ENCODE measurements at places on chromosomes 11 and 22.

DNA sequence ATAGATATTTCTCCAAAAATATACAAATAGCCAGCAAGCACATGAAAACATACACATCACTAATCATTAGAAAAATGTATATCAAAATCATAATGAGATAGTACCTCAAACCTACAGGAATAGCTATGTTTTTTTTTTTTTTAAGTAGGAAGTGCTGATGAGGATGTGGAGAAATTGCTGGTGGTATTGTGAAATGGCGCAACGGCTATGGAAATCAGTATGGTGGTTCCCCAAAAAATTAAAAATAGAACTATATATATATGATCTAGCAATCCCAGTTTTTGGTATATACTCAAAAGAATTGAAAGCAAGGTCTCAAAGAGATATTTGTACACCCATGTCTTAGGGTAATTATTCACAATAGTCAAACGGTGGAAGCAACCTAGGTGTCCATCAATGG, 46.0 kb upstream of the HIPK3 start:
- no peak for DNase-seq

GRCh38 chr11:124759266-124760204, 2.6 kb downstream of the ESAM start:
- DNase-seq, result no peak

- no peak for DNase-seq
Observed at GRCh38 chr22:39268645-39269044, 23.9 kb upstream of the PDGFB start.

- DNase-seq, result no peak
Observed at GRCh38 chr22:33537059-33537458, 383.2 kb downstream of the LARGE1 start.

DNA sequence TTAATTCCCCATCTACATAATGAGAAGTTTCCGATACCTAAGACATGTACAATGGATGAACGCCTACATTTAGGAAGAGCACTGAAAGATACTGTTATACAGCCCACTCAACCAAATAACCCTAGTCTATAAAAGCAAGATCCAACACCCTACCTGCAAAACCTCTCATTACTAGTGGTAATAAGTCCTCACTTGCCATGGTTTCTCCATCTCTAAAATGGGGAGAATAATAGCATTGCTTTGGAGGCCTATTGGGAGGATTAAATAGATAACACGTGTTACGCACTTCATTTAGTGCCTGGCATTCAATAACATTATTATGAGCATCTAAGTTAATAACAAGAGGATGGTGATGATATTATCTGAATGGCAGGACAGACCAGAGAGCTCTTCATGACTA, 16.9 kb downstream of the LGR4 start:
- DNase-seq, result no peak

- no peak for DNase-seq
Observed at GRCh38 chr11:82989628-82990404, 81.9 kb downstream of the RAB30 start.

GRCh38 chr22:25069758-25070481, 117.4 kb downstream of the KIAA1671 start:
- no peak for DNase-seq

DNA sequence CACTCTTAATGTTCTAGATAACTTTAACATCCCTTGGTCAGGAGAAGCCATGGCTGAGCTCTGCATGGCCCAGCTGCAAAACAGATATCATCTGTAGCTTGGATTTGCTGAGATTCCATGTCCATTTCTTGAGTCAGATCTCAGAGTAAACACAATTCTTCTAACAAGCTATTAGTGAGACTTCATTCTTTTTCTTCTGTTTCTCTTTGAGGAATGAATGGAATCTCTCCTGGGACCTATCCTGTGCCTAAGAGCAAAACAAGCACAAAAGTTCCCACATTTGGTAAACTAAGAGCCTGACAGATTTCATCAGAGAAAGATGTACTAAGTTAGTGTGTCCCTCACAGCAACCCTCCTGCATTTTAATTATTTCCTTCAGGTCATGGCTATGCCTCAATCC, 142.8 kb downstream of the MAML2 start:
- no peak for DNase-seq

DNA sequence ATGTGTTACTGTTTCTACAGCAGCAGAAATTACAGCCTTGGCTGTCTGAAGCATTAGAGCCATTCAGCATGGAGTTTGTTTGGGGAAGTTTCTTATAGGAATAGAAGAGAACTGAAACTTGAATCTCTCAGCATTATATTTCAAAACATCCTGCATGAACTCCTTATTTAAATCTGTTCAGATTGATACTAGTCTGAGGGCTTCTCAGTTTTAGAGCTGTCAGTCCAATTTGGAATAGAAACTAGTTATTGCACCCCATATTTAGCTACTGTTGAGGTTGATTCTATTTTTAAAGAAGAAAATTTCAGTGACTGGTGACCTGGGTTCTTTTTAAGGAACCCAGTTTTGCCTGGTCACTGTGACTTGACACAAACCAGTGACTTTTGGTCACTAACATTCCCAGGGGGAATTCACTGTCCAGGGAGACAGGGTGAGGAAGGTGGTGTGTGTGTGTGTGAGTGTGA, 126.0 kb upstream of the TTC12 start:
- DNase-seq, result no peak

DNA sequence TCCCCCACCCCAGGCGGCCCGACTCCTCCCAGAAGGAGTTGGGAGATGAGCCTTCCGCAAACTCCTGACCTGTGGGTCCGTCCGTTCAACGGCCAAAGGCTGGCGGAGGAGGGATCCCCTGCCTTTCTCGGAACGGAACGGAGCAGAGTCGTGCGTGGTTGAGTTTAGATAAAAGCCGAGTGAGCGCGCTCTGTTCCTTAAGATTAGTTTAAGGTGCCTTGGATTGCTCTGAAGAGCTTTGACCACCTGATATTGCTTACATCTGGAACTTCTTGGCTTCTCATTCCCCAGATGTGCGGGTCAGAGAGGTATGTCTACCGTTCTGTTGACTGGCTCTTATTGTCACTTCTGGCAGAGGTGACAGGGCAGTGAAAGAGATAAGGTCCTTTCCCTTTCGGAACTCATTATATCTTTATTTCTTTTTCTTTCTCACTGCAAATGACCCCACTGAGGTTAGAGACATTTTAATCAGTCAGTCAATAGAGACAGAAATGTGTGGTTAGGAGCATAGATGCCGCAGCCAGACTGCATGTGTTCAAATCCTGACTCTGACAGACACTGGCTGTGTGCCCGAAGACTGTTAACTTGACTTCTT, at the start of gene TRIM6:
TRIM6 (plus strand) TSS at position 31 of the 595 bp plus-strand sequence; CDS start at position 292, 261 bp downstream.
- no peak for DNase-seq

- no peak for DNase-seq
Observed at GRCh38 chr11:12723421-12724300, 49.4 kb downstream of the TEAD1 start.

DNA sequence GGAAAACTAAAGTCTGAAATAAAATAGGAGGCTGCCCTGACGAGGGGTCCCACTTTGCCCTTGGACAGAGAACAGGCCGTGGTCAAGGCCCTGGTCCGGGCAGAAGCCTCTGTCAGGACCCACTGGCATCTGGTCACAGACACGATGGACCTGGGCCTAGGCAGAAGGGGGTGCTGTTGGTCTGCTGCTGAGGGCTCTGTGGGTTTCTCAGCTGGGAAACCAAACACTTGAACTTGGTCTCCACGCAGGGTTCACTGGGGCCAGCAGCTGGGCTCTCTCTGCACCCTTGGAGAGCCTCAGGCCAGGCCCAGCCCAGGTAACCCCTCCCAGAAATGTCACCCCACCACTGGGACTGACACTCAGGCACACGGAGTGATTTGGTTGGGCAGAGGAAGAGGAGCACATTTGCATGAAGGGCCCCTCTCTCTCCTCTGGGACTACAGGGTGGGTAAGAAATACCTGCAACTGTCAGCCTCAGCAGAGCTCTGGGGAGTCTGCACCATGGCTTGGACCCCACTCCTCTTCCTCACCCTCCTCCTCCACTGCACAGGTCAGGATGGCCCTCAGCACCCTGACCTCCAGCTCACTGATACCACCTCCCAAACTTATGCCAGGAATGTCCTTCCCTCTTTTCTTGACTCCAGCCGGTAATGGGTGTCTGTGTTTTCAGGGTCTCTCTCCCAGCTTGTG, 48.1 kb upstream of the TOP3B start:
- DNase-seq, result no peak

DNA sequence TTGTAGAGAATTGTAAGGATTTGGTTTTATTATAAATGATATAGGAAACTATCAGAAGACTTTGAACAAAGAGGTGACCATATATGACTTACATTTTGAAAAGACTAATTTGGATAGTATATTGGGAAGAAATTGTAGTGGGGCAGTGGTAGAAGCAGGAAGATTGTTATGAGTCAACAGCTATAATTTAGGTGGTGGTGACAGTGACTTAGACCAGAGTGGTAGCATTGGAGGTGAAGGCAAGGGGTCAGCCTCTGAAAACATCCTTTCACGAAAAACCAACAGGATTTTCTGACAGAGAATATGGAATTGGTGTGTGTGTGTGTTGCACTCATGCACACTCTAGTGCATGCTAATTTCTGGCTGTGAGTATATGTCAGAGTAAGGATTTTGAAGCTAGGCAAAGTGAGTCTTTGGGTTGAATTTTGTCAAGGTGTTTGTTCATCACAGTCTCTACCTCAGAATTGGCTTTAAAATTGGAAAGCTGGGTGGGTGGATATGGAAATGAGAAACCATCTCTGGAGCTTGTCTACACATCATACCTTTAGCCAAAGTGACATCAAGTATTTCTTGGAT, 8.2 kb upstream of the HBE1 start:
- no peak for DNase-seq

- no peak for DNase-seq
Observed at GRCh38 chr11:47408598-47409439, 429 bp downstream of the SLC39A13 start.

GRCh38 chr11:115272925-115273324, 231.3 kb downstream of the CADM1 start:
- DNase-seq, result no peak

- no peak for DNase-seq
Observed at GRCh38 chr11:17738151-17738973, 3.8 kb downstream of the KCNC1 start.

DNA sequence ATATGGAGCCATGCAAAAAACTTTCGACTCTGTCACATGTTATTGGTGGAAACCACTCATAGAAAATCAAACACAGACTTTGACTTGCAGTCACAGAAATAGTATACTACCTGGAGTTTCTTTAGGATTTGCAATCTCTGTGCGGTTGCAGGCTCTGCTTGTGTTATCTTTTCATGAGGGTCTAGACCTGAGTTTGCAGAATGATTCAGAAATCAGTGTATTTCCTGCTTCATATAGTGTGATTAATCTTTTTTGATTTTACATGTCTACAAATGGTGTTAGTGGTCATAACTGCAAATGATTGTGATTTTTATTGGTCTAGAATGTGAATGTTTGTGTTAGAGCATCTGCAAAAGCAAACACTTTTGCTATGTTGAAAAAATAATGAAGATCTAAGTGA, 690.2 kb downstream of the NTM start:
- no peak for DNase-seq

- no peak for DNase-seq
Observed at GRCh38 chr11:85951049-85951405, 95.8 kb downstream of the CCDC83 start.

DNA sequence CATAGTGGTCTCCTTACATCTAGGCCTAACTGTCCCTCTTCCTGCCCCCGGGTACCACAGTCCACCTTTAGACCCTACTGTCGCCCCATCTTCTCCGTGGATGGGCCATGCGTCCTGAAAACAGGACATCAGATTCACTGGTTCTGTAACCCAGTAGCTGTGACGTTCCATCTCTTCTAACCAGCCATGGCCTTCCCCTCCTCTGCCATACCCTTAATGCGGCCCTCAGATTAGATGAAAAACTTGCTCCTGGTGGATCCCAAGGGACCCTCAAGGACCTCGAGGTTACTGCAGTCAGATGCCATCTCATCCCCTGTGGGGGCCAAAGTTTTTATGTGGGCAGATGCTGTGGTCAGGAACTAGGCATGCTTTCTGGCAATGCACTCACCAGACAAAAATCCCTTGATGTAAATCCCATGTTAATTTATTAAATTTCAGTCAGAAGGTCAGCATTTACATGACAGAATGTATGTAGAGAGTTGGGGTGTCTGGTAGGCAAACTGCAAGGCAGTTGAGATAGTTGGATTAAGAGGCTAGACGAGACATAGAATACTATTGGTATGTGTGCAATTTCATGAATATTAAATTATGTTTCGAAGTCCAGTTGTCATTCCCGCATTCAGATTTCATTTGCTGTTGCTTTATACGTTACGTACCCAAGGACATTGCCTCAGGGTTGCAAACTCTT, 64.3 kb downstream of the WNT11 start:
- no peak for DNase-seq

- peak; percentile 57 for DNase-seq
Observed at GRCh38 chr11:9506489-9507276, 45.9 kb downstream of the ZNF143 start.

DNA sequence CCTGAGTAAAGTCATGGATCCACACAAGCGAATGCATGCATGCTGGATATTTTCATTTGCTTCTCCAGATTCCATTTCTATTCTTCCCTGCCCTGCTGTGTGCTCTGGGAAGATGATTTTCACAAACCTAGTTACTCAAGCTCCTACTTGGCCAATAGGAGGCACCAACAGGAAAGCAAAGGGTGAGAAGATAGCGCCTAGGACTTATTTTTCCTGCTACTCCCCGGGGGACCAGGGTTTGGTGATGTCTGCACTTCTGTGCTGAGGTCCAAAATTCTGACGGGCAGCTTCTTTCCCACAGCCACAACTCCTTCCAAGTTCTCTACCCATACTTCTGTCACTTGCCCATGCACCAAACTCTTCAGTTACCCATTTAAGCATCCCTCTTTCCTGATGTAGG, 509.3 kb upstream of the TENM4 start:
- DNase-seq, result no peak

DNA sequence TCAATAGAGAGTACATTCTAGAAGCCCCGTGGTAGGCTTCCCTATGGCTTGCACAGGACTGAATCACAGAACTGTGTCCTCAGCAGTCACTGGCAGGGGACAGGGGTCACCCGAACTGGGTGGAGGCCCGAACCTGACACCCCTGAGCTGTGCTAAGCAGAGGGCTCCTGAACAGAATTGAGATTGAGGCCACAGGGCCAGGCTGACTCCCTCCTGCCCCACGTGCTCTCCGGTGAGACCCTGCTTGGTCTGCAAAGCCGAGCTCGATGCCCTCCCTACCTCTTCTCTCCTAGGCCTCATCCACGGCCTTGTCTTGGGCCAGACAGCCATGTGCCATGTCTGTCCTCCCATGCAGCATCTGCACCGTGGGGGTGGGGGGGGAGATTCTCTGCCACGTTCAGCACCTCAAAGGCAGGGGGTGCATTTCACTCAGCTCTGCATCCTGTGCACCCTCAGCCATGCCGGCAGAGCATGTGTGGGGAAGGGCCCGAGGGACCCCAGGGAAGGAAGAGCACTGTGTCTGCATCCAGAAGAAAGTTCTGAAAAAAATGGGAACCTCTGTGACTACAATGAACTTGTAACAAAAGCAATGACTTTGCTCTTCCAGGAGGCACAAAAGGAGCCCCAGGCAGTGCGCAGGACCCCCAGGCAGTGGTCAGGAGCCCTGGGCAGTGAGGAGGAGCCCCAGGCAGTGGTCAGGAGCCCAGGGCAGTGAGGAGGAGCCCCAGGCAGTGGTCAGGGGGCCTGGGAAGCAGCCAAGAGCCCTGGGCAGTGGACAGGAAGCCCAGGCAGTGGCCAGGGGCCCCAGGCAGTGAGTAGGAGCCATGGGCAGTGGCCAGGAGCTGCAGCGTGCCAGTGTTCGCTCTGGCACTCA, 76.7 kb upstream of the SEPTIN5 start:
- no peak for DNase-seq

- no peak for DNase-seq
Observed at GRCh38 chr11:43493431-43493830, 134.7 kb downstream of the TTC17 start.

GRCh38 chr22:45211435-45211834, 29.3 kb downstream of the KIAA0930 start:
- no peak for DNase-seq

GRCh38 chr11:102927624-102927990, 27.9 kb downstream of the MMP13 start:
- DNase-seq, result no peak

All from stimulated activated CD4-positive, alpha-beta T cell treated with anti-CD3 and anti-CD28 coated beads, Interleukin-2, amount 100 ng/mL, for 4 hours (primary cell).